Esophagus mucosa (tissue), 1 donor: ENCODE measurements at places on chromosomes 7 and 10. TPM values are rescaled to one million over a fixed set of nuclear protein-coding genes. Genes with fewer than 3 reads are reported as not detected.

Gene CDC14C
- not detected for total RNA-seq

Gene HOGA1
- 1.7 TPM for total RNA-seq

Gene C1QL3
- total RNA-seq, result not detected

Gene C10orf105
- total RNA-seq, result not detected

Gene CDK1
- 25.2 TPM for total RNA-seq

Gene FANK1
- 3.2 TPM for total RNA-seq

Gene SPACDR
- 0.24 TPM for total RNA-seq

Gene FOXI2
- 0.32 TPM for total RNA-seq

Gene HOXA7
- total RNA-seq, result 5.2 TPM

Gene RBM33
- total RNA-seq, result 29.8 TPM

Gene CDCA7L
- total RNA-seq, result 10.7 TPM

Gene LRRC17
- 0.32 TPM for total RNA-seq

Gene SUN3
- total RNA-seq, result not detected

Gene GNGT1
- 0.08 TPM for total RNA-seq

Gene NKX2-3
- 0.12 TPM for total RNA-seq

Gene BCL7B
- 34.8 TPM for total RNA-seq

Gene AMPH
- total RNA-seq, result 0.16 TPM

Gene WDR86
- total RNA-seq, result 0.48 TPM

Gene RASA4
- 13.2 TPM for total RNA-seq

Gene NRAP
- total RNA-seq, result 0.12 TPM

Gene DRGX
- total RNA-seq, result not detected

Gene CPVL
- total RNA-seq, result 5.0 TPM

Gene RBP4
- 0.60 TPM for total RNA-seq

Gene LRRN3
- not detected for total RNA-seq

Gene AOC1
- 6.3 TPM for total RNA-seq

Gene TAS2R41
- not detected for total RNA-seq

Gene GARIN1A
- total RNA-seq, result 0.84 TPM

Gene MYO3A
- 0.20 TPM for total RNA-seq

Gene TEX47
- not detected for total RNA-seq

Gene GRM8
- total RNA-seq, result not detected

Gene SKIDA1
- 0.44 TPM for total RNA-seq

Gene SLC18A2
- 0.12 TPM for total RNA-seq

Gene HTR5A
- total RNA-seq, result not detected

Gene TET1
- 0.56 TPM for total RNA-seq
